ENCODE measurements at places on chromosomes 12 and 14. TPM values are rescaled to one million over a fixed set of nuclear protein-coding genes. Genes with fewer than 3 reads are reported as not detected.

Gene RAPGEF3
- total RNA-seq = 0.47 TPM

Gene LRRC9
- total RNA-seq = 0.08 TPM

Gene SERPINA4
- not detected for total RNA-seq

Gene KCNH3
- total RNA-seq = 11.9 TPM

Gene SDR9C7
- 0.16 TPM for total RNA-seq

Gene TMEM63C
- total RNA-seq = 0.16 TPM

Gene BDKRB2
- total RNA-seq = 0.26 TPM

Gene TAS2R13
- total RNA-seq = 1.2 TPM

Gene PTPRB
- 2.3 TPM for total RNA-seq

Gene TAS2R31
- 0.99 TPM for total RNA-seq

Gene PPP4R4
- 0.75 TPM for total RNA-seq

Gene CCDC175
- not detected for total RNA-seq

Gene CSAD
- 5.6 TPM for total RNA-seq

Gene WNT1
- not detected for total RNA-seq

Gene OR6C75
- total RNA-seq = not detected

Measured in myocyte (in vitro differentiated cells).